ENCODE measurements at places on chromosomes 6 and 20.

DNA sequence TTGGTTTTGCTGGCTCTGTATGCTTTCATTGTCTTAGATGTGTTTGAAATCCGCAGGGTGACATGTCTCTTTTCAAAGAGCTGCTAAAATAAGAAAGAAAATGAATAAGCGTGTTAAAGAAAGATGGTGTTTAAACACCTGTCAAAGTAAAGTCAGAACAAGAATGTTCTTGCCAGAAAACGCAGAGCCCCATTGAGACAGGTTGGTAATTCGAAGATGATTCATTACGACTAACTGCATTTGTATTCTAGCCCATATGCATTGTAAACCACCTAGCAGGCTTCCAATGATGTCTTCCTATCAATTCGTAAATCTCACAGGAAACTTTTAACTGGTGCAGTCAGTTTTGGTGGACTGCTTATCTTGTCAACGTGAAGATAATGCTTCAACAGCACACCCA is 16.8 kb downstream of the PHACTR2 start:
- no peak for DNase-seq

DNA sequence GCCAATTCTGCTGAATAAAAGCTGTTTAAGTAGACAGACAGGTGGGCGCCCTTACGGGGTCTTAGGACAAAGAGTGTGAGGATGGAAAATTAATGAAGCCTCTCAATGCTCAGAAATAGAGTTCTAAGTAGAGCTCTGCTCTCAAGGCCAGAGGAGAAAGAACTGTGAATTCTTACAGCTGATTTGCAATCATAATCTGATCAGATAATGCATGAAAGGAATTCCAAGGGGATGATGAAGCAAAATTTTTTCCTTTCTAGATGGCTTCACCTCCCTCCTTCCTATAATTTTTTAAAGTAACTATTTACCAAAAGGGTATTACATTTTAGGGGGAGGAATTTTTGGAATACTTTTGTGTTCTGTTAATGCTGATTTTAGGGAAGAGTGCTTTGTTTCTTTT is 308.1 kb upstream of the HS3ST5 start:
- no peak for DNase-seq

DNA sequence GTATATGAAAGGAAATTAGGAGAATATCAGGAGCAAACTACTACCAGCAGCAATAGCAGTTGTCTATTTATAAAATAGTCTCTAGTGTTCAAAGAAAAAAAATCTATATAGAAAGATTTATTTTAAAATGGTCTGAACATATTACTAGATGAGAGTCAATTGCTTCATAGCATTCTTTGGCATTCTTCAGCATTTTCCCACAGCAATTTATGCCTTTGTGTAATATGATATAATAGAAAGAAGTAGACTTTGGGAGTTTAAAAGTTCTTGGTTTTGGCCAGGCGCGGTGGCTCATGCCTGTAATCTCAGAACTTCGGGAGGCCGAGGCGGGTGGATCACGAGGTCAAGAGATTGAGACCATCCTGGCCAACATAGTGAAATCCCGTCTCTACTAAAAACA is 157.0 kb upstream of the PLN start:
- no peak for DNase-seq

- DNase-seq = no peak
Observed at GRCh38 chr6:144588697-144589325, 303.7 kb downstream of the UTRN start.

- no peak for DNase-seq
Observed at GRCh38 chr6:83711958-83712357, 3.1 kb upstream of the SNAP91 start.

DNA sequence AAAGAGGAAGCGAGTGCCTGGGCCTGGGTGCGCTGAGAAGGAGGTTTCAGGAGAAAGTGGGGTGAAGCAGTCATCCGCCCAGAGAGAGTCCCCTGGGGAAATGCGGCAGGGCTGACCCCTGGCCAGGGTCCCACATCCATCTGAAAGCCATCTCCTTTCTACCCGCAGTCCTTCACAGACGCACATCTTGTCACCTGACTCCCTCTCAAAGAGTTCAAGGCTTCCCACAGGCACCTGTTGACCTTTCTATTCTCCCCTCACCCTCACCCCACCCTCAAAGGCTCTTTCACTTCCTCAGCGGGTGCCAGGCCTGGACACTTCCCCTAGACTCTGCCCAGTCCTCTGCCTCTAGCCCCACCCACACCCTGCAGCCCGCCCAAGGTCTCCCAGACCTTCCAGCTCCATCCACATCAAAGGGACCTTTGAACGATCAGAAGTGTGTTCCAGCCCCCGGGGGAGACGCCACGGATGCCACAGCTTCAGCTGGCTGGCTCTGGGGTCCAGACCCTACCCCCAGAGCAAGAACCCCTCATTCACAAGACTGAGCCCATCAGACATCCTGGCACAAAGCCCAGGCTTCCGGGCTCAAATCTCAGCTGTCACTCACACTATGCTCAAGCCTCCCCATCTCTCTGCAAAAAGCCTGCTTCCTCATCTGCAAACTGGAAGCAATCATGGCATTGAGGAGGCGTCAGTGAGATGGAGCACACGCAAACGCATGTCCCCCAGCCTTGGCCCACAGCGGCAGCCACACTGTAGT is 2.1 kb downstream of the CTSZ start:
- DNase-seq = no peak

GRCh38 chr20:15310361-15310760 is 972.9 kb upstream of the FLRT3 start:
- DNase-seq = no peak

- DNase-seq = no peak
Observed at GRCh38 chr6:68976260-68976659, 341.2 kb downstream of the ADGRB3 start.

GRCh38 chr6:85580118-85580877 is 13.4 kb downstream of the SNX14 start:
- DNase-seq = no peak

DNA sequence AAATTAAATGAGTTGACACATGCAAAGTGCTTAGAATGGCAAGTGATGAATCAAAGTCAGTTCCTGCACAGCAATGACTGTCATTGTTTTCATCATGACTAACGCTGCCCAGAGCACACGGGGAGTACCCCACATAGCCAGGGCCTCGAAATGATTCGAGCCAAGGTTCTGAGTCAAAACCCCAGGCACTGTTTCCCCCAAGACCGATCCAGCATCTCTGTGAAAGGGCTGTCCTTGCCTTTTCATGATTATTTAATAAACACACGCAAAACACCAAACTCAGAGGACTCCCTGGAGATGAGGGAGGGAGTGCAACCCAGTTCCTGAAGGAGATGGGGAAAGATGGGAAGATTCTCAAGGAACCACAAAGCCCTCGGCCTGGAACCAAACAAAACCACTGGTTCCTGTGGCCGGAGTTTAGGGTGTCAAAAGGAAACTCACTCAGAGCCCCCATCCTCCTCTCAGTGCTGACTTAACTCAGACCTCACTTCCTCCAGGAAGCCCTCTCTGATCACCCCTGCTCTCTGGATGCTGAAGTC is 3.8 kb downstream of the PREX1 start:
- no peak for DNase-seq

- no peak for DNase-seq
Observed at GRCh38 chr6:5179917-5180316, 80.8 kb downstream of the LYRM4 start.

GRCh38 chr6:53857318-53858094 is 62.7 kb downstream of the LRRC1 start:
- no peak for DNase-seq

GRCh38 chr6:32604434-32604877 is 14.8 kb upstream of the HLA-DRB1 start:
- DNase-seq = no peak

DNA sequence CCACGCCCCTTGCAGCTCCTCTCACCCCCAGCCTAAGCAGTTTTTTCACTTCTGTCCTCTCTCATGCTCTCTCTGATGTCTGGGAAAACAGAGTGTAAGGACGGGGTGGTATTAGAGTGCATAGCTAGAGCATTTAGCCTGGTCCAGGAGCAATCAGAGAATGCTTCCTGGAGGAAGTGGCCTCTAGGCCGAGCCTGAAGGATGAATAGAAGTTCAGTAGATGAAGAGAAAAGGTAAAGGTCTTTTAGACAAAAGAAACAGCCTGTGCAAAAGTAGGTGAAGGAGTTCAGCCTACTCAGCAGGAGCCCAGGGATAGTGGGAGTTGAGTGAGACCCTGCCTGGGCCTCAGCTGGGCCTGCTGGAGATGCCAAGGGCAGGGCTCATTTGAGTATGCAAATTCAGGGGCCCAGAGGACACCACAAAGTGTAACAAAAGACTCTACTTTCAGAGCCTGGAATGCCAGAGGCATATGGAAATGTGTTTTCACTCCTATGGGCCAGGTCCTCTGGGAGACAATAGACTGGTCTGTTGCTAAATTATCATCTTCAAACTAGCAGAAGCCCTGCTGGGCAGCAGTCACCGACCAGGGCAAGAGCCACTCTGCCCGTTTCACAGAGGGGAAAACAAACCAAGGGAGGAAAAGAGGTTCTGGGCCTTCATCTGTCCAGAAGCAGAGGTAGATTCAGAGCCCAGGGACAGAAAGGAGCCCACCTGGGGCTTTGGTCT is 19.7 kb upstream of the TM9SF4 start:
- no peak for DNase-seq

- no peak for DNase-seq
Observed at GRCh38 chr20:4350096-4350495, 334.7 kb upstream of the RNF24 start.

DNA sequence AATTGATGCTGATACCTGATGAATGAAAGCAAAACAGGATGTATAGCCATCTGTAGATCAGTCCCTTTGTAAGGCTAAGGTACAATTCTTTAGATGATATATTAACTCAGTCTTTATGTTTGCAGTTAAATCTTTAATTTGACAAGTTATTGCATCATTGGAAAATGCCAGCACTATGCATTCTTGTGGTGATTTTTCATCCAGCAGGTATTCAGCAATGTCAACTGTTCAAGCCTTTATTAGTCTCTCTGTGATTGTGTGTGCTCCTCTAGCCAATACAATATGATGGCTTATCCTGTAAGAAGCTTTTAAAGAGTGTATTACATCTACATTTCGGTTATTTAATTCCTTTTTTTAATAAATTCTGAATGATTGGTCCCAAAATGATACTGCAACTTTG is 34.3 kb downstream of the HLA-DMB start:
- no peak for DNase-seq

DNA sequence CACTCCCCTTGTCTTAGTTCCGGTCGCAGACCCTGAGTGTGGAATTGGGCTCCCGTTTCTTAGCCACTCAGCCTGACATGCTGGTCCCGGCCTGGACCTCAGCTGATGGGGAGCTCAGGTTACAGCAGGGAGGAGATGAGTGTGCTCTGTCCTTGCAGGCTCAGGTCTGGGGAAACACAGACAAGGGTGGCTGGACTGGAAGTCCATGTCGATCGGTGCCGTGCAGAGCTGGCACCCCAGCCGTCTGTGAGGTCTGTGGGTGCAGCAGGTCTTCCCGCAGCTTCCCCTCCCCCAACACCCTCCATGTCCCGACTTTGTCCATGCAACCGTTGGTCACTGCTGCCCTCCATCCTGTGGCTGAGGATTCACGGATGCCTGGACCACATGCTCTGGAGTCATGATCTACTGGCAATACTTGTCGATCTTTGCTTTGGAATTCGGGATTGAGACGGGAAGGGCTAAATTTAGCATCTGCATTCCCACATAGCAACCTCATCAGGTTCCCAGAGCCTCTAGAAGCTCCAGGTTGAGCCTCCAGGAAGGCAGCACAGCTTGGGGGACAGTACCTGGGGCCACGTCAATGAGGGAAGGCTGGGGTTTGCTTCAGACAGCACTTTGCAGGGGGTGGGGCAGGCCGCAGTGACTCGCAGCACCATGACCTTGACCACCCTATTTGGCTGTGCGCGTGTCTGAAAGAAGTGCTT is 118.8 kb downstream of the PSMB1 start:
- DNase-seq = no peak

- DNase-seq = no peak
Observed at GRCh38 chr20:49823152-49823847, 10.7 kb downstream of the SLC9A8 start.

- DNase-seq = no peak
Observed at GRCh38 chr20:46342451-46343347, 34.4 kb upstream of the CDH22 start.

- DNase-seq = peak; percentile 60
Observed at GRCh38 chr6:129598244-129599187, 111.5 kb downstream of the ARHGAP18 start.

DNA sequence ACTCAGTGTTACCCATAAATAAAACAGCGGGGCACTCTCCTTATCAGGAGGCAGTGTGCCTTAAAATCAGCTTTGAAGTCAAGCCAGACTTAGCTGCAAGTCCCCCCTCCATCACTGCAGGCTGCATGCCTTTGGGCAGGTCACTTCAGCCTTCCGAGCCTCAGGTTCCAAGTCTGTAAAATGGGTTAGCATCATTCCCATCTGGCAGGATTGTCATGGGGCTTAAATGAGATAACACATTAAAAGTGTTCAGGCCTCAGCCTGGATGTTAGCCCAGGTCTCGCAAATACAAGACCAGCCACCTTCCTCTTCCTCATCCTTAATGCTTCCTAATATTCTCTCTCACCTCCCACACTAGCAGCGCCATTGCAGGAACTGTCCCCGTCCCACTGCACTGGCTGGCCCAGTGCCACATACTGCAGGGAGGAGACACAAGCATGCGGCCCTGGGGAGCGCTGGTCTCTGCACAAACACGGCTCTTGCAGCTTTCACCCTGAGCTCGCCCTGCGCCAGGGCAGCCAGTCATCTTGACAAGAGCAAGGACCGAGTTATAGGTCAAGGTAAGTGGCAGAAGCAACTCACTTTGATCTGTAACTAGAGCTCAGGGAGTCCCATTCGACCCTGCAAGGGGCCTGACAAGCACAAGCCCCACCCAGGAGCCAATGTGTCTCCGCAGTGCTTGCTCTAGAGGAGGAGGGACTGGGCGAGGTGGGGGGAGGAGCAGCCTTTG is 564.6 kb upstream of the AGPAT4 start:
- DNase-seq = no peak

DNA sequence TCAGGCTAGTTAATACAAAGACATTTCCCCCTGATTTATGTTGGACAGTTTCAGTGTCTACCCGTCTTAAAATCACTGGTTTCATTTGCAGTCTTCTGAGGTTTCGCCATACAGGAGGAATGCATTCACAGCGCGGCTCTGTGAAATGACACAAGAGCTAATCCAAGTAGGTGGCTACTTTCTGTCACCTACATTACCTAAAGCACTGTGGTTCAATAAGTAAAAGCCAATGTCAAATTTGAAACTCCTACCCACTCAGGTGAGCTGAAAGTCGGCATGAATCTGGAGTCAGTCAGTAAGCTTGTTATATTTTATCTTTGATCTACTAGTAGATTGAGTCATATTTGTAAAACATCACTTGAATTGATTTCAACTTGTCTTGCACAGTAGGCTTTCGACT is 370.8 kb downstream of the LAMA2 start:
- no peak for DNase-seq
